Activated naive CD4-positive, alpha-beta T cell (primary cell): ENCODE measurements at places on chromosomes 1 and 21.

DNA sequence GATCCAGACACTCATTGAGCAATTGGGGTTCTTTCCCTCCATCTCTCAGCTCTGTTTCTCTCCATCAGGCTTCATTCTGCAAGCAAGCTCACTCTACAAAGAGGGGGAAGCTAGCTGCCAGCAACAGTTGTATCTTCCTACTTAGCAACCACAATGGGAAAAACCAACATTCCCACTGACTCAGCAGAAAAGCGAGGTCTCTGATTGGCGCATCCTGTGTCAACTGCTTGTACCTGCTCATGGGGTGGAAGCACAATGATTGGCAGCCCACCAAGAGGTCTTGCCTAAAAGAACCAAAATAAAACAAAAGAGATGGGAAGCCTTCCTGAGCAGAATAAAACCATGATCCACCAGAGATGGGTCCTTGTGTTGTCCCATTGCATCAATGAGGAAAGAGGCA is 4.0 kb upstream of the CDA start:
- DNase-seq, result no peak

DNA sequence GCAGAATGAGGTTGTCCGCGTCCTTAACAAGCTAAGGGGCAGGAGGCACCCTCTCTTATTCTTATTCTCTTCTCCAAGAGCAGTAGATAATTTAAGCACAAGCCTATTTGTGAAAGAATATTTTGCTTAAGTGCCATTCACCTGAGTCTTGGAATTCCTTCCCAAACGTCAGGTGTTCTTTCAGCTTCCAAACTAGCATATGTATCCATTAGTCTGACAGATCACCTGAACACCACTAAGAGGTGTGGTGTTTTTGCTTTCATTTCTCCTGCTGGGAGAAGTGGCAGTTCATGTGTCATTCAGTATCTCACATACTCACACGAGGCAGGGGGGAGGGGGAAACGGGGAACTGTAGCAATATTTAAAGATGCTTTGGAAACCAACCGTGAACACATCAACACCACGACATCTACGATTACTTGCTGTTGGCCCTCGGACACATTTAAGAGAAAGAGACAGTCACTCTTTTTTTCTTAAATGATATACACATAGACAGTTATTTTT is 45.5 kb upstream of the RBM15 start:
- no peak for DNase-seq

DNA sequence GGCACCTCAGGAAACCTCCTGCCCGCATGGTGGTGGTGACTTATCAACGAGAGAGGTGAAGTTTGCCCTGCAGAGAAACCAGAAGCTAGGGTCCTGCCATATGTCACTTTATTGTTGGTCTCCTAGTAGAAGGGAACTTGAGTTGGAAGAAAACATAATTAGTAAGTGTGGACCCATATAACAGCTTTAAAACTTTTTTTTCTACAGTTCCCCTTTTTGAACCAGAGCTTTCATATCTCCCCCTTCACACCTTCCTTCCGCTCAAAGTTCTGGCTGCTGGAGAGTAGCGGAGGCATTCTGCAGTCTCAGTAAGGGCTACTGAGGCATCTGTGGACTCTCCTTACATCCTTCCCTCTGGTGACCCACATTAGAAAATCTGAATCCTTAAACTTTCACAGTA is 48.9 kb downstream of the PHC2 start:
- no peak for DNase-seq

- DNase-seq, result no peak
Observed at GRCh38 chr1:30518186-30518585, 205.2 kb downstream of the MATN1 start.

DNA sequence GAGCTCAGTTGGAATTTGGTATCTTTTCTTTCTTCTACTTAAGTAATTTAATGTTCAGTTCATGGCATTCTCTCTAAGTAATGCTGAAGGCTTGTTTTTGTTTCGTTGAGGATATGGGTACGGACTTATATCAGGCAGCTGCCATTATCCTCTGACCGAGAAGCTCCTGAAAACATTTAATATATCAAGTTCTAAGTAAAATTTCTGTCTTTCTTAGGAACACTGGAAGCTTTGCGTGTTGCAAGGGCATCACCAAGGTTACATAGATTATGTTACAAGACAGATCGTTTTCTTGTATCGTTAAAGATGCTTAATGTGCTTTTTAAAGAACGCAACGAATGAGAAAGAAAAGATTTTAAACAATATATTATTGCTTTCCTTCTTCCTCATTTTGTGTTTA is 1.0 kb upstream of the GALNT2 start:
- DNase-seq, result no peak

DNA sequence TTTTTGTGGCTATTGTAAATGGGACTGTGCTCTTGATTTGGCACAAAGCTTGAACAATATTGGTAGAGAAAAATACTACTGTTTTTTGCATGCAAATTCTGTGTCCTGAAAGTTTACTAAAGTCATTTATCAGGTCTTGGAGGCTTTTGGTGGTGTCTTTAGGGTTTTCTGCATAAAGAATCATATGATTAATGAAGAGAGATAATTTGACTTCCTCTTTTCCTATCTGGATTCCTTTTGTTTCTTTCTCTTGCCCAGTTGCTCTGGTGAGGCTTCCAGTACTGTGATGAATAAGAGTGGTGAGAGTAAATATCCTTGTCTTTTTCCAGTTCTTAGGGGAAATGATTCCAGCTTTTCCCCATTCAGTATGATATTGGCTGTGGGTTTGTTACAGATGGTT is 1166.7 kb downstream of the NCAM2 start:
- no peak for DNase-seq

GRCh38 chr1:48470481-48470855 is 1.5 kb downstream of the SPATA6 start:
- no peak for DNase-seq

DNA sequence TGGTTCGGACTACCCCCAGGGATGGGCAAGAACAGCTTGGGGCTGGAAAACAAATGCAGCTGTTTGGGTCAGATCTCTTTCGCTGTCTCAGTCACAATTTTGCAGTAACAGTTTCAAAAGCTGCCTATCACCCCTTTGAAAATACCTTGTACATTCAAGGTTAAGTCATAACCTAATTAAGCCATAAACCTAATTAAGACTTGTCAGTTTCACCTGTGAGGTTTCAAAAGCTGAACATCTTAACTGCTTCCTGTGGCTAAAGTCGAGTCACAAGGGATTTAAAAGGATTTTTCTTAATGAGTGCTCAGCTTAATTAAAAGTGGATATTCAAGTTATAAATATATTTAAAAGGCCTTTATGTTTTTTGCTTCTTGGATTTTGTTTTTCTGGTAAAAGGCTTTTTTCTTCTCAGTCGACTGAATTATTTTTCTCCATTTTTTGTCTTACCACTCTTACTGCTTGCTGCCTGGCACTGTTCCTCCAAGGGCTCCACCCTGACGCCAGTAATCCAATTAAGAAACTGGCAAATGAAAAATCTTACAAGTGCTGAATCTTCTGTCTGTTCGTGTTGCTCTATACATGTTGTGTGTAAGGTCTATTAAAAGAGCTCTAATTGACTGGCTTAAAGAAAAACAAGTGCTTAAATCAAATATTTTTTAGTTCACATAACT is 31.3 kb downstream of the CBR1 start:
- DNase-seq, result no peak

DNA sequence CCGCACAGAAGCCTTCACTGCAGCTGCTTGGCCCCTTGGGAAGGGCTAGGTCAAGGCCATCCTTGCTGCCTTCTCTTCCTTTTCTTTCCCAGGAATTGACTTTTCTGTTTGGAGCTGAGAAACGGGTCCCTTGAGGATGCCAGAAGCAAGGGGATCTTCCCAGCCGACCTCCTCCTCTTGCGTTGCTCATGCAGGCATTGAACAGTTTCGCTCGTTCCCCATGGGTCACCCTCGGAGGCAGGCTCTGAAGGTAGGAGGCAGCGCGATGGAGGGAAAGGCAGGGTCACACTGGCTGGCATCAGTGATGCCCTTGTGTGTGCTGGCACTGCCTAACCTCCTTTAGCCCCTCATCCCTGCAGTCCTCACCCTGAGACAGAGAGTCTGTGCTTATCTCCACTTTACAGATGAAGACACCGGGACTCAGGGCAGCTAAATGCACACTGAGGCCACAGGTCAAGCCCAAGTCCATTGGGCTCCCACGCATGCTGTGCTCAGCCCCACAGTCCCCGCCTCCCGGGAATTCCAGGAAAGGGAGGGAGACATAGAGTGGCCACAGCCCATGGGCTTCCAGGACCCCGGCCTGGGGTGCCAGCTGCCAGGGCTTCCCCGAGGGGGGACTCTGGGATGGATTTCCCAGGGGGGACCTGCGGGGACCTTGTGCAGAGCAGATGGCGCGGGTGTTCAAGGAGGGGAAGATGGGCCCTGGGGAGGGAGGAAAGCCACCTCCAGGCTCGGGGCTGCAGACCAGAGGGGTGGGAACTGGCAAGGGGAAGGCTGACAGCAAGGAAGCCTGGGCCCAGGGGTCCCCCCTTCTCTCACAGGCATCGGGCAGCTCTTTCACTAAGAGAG is 90.2 kb downstream of the SPSB1 start:
- no peak for DNase-seq

DNA sequence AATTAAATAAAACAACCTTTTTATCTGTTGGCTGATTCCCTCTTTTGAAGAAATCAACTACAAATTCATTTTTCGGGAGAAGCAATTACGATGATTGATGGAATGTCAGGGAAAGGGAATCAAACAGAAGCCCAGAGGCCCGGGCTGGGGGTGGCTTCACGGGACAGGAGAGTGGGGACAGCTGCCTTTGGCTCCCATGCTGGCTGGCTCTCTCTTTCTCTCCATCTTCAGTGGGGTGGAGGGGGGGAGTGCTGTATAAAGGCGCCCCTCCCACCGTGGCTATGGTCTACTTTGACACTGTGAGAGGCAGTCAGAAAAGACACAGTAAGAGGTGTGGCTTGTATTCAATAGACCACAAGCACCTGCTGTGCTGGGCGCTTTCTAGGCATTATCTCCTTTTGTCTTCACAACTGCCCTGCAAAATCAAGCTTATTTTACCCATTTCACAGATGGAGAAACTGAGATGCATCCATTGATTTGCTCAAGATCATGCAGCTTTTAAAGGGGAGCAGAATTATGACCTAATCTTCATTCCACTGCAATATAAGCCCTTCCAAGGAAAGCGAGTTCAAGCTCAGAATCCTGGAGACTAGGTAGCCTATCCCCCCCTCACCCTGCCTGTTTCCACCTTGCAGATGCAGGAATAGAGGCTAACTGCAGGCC is 92.9 kb downstream of the GRIK3 start:
- no peak for DNase-seq

DNA sequence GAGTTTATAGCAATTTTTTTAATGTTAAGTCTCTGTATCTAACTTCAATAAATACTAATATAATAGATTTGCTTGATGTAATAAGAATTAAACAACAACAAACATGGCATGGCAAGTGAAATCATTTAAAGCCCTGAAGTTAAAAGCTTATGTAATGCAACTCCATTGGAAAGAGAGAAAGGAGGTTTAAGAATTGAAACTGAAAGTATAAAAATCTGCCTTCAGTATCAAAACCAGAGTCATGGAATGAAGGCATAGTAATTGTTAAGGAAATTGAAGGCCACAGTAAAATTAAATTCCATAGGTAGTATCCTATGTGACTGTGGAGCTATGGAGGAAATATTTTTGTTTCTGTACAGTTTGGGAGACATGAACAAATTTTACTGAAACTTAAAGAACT is 55.1 kb downstream of the PRDX6 start:
- DNase-seq, result no peak

- DNase-seq, result no peak
Observed at GRCh38 chr1:34806396-34806795, 13.6 kb downstream of the GJA4 start.

- no peak for DNase-seq
Observed at GRCh38 chr1:50604580-50604979, 181.3 kb upstream of the DMRTA2 start.

- DNase-seq, result no peak
Observed at GRCh38 chr1:228340686-228341449, 65.8 kb downstream of the TRIM11 start.

GRCh38 chr1:22710701-22711049 is at the start of gene EPHB2:
EPHB2 (plus strand) TSS chr1:22710839; CDS start chr1:22710983, 144 bp downstream.
- no peak for DNase-seq

DNA sequence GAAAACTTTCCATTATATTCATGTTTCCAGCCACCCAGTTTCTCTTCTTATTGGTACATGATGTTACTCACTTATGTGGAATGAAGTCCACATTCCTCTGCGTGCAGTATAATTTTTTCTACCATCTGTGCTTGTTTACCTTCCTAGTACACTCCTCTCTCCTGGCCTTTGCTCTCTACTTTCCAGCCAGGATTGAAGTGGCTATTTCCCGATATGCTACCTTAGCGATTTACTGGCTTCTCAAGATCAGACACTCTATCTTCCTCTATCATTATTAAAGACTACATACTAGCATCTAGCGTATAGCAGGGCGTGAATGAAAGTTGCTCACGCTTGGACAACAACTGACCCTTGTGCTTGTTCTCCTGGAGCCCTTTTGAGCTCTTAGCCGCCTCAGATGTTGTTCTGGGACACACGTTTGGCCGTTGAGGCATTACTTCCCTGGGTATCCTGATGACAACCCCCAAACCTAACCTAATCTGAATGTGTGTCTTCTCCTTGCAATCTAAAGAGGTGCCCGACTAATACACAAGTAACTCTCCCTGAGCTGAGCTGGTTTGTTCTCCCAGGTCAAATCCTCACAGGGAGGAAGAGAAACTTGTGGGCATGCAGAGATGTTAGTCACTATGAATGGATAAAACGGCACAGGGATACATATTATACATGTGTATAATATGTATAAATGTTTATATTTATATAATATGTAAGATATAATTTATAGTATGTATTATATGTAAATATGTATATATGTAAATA is 13.4 kb upstream of the MTARC2 start:
- no peak for DNase-seq

GRCh38 chr1:224329484-224329841 is 509 bp downstream of the NVL start:
- DNase-seq, result no peak

GRCh38 chr21:45003331-45004058 is 63.7 kb downstream of the SLX9 start:
- DNase-seq, result no peak

DNA sequence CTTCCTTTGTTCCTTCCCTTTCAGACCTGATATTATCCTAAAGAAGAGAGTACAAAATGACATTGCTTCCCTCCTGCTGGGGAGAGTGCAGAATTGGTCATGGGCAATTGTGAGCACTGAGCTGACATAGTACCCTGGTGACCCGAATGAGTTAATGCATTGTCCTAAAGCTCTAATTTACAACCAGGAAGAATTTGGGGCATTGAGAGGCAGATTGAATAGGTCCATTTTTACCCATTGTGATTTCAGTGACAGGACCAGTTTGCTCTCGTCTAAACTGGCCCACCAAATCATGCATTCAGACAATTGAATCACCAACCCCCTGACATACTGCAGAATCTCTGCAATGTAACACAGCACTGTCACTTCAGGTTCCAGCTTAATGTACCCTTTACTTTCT is 497.4 kb downstream of the DPYD start:
- DNase-seq, result no peak

GRCh38 chr1:207069061-207069460 is 16.0 kb downstream of the PFKFB2 start:
- no peak for DNase-seq

GRCh38 chr1:232667094-232667777 is 37.3 kb upstream of the SIPA1L2 start:
- DNase-seq, result no peak

GRCh38 chr1:178037510-178038253 is 56.2 kb upstream of the RASAL2 start:
- DNase-seq, result no peak

- DNase-seq, result no peak
Observed at GRCh38 chr1:44759077-44759476, 16.3 kb upstream of the RPS8 start.

GRCh38 chr1:99502400-99502799 is 143.5 kb upstream of the PALMD start:
- no peak for DNase-seq
